WTC11 (cell line): ENCODE measurements at places on chromosomes 2 and 18.

- DNase-seq: no peak
Observed at GRCh38 chr18:63266888-63267790, 52.4 kb downstream of the BCL2 start.

GRCh38 chr2:96964221-96964905, 22.0 kb downstream of the FAM178B start:
- no peak for DNase-seq

DNA sequence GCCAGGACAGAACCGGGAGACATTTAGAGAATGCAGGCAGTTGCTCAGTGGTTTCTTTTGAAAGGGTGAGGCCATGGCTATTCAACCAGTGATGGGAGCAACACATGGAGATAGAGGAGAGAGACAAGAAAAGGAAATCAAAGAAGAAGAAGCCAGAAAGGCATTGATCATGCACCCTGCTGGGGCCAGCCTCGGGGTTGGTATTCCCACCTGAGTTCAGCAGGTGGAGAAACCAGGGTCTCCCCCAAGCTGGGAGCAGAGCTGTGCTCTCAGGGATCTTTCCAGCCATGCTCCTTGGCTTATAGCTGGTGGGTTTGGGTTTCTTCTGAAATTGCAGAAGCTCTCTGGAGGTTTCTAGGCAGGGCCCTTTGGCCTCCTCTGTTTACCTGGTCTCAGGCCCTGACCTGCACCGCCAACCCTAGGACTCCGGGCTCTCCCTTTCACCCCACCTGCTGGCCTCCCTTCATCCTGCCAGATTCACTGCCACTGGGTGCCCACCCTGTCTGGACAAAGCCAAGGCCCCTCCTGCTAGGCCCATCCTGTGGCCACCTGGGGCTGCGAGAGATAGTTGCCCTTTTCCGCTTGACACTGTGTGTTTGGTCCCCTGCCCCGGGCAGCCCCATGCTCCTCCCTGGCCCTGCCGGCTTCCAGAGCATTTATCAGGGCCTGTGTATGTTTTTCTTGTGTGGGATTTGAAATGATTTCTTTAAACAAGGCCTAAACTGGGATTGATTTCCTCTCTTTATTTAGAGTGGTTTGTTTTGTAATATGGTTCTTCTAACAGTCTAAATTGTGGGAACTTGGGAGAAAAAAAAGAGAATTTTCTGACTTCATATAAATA, 126.7 kb downstream of the DDX1 start:
- DNase-seq: no peak

GRCh38 chr18:22185273-22185672, 15.9 kb downstream of the GATA6 start:
- peak; percentile 40 for DNase-seq

GRCh38 chr2:24084386-24085199, at the start of gene TP53I3:
Gene TP53I3 (minus strand): TSS chr2:24084834. CDS start chr2:24084326, 508 bp downstream.
- peak; percentile 94 for DNase-seq

GRCh38 chr2:227164763-227165291, 403 bp downstream of the COL4A3 start:
- peak; percentile 45 for DNase-seq

DNA sequence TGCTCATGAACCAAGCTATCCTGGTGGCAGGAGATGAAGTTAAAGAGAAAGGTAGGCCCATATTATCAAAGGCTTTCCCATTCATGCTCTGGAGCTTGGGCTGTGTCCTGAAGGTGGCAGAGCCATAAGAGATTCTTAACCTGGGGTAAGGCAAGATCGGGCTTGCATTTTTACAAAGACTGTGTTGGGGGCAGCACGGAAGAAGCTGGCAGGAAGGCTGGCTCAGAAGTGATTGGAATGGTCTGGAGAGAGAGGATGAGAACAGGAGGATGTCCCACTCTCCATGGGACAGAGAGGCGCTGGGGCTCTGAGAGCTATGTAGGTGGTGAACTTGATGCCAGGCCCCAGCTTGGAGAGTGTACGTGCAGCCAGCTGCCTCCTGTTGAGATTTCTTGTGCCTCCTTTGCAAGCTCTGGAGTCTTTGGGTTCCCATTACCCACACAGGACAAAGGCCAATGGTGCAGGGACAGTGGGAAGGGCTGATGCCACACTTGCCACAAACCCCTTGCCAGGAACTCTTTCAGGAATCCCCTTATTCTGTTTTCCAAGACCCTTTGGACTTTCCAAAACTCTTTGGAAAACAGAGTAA, 40.6 kb upstream of the FZD5 start:
- DNase-seq: no peak

- DNase-seq: no peak
Observed at GRCh38 chr2:134491771-134492441, 226.9 kb downstream of the TMEM163 start.

GRCh38 chr2:39114771-39115170, 6.1 kb downstream of the SOS1 start:
- DNase-seq: no peak

GRCh38 chr2:155379494-155379893, 681.0 kb downstream of the KCNJ3 start:
- DNase-seq: no peak

GRCh38 chr2:42568401-42569115, at the start of gene MTA3:
Gene MTA3 (plus strand): TSS chr2:42568632. CDS start chr2:42568746, 114 bp downstream.
- DNase-seq: peak; percentile 81

GRCh38 chr2:218070587-218070986, 1.5 kb downstream of the RUFY4 start:
- no peak for DNase-seq

GRCh38 chr2:29202819-29203495, 87.7 kb downstream of the CLIP4 start:
- no peak for DNase-seq

GRCh38 chr18:53735526-53735925, 488.9 kb downstream of the MBD2 start:
- no peak for DNase-seq

DNA sequence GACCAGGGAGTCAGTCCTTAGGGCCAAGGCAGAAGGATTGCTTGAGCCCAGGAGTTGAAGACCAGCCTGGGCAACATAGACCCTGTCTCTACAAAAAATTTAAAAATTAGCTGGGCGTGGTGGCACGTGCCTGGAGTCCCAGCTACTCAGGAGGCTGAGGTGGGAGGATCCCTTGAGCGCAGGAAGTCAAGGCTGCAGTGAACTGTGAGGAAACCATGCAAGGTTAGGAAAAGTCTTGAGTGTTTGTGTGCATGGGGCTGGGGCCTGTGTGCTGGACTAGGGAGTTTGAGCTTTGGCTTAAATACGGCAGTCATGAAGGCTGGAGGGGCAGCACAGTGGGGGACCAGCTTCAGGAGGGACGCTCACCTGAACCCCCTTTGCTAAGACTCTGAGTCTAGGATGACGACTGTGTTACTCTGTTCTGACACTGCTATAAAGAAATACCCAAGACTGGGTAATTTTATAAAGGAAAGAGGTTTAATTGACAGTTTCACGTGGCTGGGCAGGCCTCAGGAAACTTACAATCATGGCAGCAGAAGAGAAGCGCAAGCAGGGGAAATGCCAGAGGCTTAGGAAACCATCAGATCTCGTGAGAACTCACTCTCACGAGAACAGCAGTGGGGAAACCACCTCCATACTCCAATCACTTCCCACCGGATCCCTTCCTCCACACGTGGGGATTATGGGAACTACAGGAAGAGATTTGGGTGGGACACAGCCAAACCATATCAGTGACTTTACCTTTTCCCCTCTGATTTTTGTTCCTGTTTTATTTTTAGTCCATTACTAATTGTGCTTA, 39.4 kb downstream of the GORASP2 start:
- no peak for DNase-seq

DNA sequence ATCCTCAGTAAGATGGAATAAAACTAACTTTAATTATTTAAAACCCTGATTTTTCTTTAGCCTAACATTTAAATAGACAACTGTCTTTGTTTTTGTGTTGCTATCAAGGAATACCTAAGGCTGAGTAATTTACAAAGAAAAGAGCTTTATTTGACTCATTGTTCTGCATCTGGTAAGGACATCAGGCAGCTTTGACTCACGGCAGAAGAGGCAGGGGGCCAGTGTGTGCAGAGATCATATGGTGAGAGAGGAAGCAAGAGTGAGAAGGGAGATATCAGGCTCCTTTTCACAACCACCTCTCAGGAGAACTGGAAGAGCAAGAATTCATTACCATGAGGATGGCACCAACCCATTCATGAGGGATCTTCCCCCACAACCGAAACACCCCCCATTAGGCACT, 64.6 kb upstream of the TFPI start:
- DNase-seq: no peak

DNA sequence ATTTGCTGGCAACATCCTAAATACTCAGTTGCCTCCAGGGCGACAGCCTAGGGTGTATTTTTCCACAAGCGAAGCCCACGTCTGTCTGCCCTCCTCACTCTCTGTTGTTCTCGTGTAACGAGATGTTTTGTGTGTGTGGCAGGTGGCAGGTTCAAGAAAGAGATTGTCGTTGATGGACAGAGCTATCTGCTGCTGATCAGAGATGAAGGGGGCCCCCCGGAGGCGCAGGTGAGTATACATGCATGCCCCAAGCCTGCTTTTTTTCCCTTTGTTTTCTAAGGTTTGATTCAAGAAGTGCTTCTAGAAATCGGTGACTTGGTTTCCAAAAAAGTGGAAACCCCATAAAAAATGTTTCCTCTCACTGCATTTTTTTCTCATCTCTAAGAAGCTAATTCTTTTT, 247.0 kb downstream of the AGAP1 start:
- DNase-seq: peak; percentile 67

DNA sequence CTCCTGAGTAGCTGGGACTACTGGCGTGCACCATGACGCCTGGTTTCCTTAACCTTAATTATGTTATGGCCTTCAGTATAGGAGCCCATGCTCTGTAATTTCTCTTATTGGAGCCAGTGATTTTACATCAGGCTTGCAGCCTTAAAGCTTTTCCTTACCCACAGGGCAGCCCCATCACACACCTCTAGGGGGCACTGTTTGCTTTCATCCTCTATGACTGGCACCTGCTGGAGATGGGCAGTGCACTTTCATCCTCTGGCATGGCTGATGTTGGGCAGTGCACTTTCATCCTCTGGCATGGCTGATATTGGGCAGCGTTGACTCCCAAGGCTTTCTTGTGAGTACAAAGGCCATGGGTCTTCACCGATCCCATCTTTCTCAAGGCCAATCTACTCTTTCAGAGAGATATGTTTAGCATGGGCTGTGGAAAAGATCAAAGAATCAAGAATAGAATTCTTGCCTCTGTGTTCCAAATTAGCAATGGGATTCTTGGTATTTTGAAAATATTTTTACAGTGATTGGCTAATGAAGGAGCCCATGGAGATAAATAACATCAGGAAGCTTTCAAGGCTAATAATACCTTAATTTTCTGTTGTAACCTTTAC, 80.7 kb upstream of the MEX3C start:
- DNase-seq: peak; percentile 83

DNA sequence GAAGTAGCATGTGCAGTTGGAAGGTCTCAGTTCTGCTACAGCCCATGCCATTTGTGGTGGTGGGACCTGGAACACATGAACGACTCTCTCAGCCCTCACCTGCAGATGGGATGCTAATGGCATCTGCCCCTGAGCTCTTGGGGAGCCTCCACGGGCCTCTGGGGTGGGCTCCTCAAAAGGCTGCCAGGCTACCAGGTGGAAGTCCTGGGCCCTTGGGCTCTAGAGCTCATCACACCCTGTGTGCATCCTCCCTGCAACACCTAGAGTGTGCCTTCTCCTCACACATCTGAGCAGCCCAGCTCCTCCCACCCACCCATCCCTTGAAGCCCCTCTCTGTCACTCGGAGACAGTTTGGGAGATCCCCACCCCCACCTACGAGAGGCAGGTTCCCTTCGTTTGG, 231.8 kb upstream of the MYT1L start:
- DNase-seq: no peak

GRCh38 chr2:128058114-128058513, 30.3 kb upstream of the SAP130 start:
- no peak for DNase-seq

DNA sequence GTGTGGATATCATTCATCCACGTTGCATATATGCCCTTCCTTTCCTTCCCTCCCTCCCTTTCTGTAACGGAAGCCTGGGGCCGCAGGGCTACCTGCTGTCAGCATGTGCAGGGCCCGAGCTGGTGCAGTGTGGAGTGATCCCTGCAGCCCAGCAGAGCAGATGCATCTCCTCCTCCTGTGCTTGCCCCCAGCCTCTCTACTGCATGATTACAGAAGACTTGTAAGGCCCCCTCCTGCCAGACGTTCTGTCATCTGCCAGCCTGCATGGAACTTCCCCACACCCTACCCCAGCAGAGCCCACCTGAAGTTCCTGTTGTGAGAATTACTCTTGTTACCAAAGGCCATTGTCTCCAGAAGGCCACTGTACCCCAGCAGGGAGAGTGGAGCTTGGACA, 67.5 kb upstream of the FOSL2 start:
- DNase-seq: no peak

DNA sequence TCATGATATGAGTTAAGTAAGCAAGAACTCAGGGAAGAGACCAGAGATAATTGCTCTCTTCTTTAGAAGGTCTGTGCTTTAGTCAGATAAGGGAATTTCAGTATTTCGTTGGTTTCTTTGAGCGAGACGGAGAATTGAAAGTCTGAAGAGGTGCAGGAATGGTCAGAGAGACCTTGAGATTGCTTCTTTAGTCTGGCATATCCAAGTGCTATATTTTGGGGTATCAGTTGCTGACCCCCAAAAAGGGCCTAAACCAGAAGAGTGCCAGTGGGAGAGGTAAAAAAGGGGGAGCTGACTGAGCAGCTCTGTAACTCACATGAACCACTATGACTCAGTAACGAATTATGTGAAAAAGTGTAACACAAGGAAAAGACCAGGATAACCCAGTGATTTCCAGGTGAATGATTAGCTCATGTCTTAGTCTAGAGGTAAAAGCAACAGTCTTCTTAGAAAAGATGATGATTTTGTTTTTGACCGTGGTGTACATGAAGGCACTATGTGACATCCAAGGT, 932.9 kb downstream of the TDRD15 start:
- no peak for DNase-seq

GRCh38 chr2:171531291-171531690, 9.0 kb downstream of the CYBRD1 start:
- no peak for DNase-seq

DNA sequence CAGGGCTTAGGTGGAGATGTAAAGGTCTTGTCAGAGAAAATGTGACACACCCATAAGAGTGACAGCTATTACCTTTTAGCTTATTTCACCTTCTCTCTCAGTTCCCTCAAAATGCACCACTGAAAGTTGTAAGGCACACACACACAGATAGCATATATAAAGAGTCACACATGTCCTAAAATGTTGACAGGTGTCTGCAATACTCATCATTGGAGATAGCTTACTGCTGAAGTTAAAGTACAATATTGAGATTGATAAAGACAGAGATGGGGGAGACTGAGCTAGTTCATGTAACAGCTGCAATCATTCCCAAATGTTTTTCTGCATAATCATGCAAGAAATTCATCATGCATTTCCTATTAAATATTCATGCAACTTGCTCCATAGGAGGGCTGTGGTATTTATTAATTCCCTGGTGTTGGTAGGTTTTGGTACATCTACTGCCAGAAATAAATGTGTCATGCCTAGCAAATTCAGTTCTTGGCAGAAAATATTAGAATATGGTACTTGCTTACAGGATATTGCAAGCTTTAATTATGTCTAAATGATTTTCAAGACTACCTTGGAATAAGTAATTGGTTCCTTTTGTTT, 118.8 kb upstream of the RBMS1 start:
- no peak for DNase-seq
